ENCODE measurements at places on chromosomes 1 and 21. TPM values are rescaled to one million over a fixed set of nuclear protein-coding genes. Genes with fewer than 3 reads are reported as not detected.

Gene ZNF644
- total RNA-seq: 66.2 TPM

Gene GFI1
- 5.4 TPM for total RNA-seq

DNA sequence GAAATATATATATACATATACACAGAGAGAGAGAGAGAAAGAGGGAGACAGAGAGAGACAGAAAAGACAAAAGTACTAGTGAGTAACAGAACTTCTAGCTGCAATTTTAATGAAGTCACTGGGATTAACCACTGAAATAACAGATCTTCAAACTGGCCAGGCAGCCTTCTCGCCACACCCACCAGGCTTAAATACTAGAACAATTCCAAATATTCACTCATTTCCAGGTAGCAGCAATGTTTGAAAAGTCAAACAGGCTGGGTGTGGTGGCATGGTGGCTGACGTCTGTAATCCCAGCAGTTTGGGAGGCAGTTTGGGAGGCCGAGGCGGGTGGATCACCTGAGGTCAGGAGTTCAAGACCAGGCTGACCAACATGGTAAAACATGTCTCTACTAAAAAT lies 5.2 kb downstream of the PRDX1 start:
- H3K4me1 ChIP-seq: peaks cover 6% of the 10 kb centered on the region
- no peak overlapping the region for H3K4me3 ChIP-seq
- no peak overlapping the region for H3K27ac ChIP-seq
- DNase-seq: no peak
- H3K36me3 ChIP-seq: peaks cover 10% of the 10 kb centered on the region
- H3K27me3 ChIP-seq: no peaks in the 10 kb centered on the region

GRCh38 chr1:156583821-156584622 lies 4.5 kb downstream of the TTC24 start:
- no peaks in the 10 kb centered on the region for H3K27me3 ChIP-seq
- no peak overlapping the region for H3K27ac ChIP-seq
- H3K4me3 ChIP-seq: no peak overlapping the region
- no peaks in the 10 kb centered on the region for H3K4me1 ChIP-seq
- H3K36me3 ChIP-seq: no peaks in the 10 kb centered on the region

DNA sequence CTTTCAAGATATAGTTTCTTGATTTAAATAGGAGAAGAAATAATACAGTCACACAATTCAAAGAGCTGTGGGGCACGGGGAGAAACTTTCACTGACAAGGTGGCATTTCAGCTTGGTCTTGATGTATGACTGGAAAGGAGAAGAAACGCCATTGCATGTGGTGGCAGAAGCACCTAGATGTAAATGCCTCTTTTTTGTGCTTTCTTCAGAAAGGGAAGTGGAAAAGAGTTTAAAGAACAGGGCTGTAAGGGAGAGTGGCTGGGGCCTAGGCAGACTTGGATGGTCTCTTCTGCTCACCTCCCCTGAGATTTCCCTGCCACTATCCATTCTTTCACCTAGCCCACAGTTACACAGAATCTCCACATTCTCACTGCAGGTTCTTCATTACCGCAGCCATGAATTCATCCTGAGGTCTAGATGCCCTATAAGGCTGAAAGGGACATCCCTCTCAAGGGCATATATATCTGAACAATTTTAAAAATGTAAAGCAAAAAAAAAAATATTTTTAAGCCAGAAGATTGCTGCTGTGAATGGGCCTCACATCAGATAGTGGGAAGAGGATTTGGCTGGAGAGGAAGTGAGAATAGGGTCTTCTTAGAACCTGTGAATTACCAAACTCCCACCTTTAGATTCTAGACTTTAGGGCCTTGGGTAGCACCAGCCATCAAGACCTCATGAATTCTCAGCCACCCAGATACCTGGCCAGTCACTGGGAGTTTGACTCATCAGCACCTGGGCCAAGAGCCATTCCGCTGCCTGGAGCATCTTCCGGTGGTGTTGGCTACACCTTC lies 23.4 kb downstream of the CACNA1E start:
- DNase-seq: no peak
- no peaks in the 10 kb centered on the region for H3K27me3 ChIP-seq
- H3K27ac ChIP-seq: no peak overlapping the region
- H3K4me1 ChIP-seq: no peaks in the 10 kb centered on the region

DNA sequence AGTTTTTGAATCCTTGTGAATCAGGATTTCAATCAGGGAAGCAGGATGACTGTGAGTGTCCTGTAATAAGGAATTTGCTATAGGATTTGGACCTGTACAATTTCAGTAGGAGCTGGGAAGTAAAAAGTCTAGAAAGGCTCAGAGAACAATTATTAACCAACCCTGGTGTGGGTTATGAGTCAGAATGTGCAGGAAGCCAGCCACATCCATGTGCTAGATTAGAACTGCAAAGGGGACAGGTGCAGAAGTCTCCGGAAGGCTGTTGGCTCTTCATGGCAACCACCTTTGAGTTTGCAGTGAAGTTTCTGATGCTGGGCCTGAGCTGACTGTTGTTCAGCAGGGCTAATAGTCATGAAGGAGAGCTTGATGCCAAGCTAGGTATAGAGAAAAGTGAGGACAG lies 70.7 kb downstream of the SPATA46 start:
- no peaks in the 10 kb centered on the region for H3K36me3 ChIP-seq
- no peak overlapping the region for H3K27ac ChIP-seq
- H3K4me1 ChIP-seq: no peaks in the 10 kb centered on the region
- no peaks in the 10 kb centered on the region for H3K27me3 ChIP-seq
- no peak overlapping the region for H3K4me3 ChIP-seq

GRCh38 chr1:64900916-64901315 lies 65.4 kb downstream of the JAK1 start:
- no peak overlapping the region for H3K27ac ChIP-seq
- H3K27me3 ChIP-seq: no peaks in the 10 kb centered on the region
- peaks cover 3% of the 10 kb centered on the region for H3K4me1 ChIP-seq
- no peak for DNase-seq

Data from colonic mucosa (tissue), 4 donors.